ENCODE measurements at places on chromosomes 7 and 10. TPM values are rescaled to one million over a fixed set of nuclear protein-coding genes. Genes with fewer than 3 reads are reported as not detected.
A peak's percentile ranks its signal among the peaks of the same experiment; 100 is the strongest.

Gene EGFR
- total RNA-seq: 22.0 TPM

Gene CH25H
- 0.22 TPM for total RNA-seq

Gene SCIN
- 0.27 TPM for total RNA-seq

Gene ANKRD61
- 0.18 TPM for total RNA-seq

- DNase-seq: peak; percentile 36
Observed at GRCh38 chr7:16644636-16645592, 640 bp downstream of the ANKMY2 start.

GRCh38 chr10:91022924-91023699 lies 102.2 kb upstream of the ANKRD1 start:
- no peak for DNase-seq

- DNase-seq: no peak
Observed at GRCh38 chr10:122650331-122650730, 49.3 kb downstream of the C10orf120 start.

DNA sequence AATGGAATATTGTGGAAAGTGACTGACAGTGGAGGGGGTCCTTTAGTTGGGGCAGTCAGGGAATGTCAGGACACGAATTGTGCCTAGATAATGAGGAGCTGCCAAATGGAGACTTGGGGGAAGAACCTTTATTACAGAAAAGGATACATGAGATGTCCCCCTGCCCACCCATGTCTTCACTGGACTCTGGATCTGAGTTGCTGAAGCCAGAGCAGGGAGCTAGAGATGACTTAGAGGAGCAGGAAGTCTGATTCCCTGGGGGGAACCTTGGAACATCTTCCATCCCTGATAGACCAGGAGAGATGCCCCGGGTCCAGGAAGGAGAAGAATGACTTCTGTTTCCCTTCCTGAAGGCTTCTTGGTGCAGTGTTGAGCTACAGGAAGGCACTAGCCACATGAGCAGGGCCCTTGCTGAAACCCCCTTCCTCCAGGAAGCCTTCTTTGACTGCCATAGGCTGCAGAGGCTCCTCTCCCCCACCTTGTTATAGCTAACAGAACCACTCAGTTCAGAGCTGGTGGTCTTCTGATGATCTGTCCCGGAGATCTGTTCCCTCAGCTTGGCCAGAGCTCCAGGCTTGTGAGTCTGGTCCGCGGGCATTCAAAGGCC lies 747 bp upstream of the NEURL1 start:
- DNase-seq: no peak

DNA sequence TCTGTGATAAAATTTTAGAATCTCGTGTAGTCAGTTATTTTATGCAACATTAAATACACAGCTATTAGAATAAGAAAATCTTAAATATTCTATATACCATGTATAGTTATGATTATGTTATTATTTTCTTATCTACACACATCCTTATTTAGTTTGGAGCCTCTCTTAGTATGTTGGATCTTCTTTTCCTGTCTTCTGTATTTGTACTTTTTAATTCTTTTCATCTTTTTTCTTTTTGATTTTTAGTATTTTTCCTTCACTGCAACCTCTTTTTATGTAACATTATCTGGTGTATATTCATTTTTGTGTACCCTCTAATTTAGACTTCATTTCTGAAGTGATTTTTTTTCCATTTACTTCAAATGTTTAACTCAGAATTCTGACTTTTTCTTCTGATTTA lies 48.9 kb downstream of the ZMYND11 start:
- no peak for DNase-seq

GRCh38 chr10:62186999-62187675 lies 81.5 kb downstream of the RTKN2 start:
- DNase-seq: peak; percentile 65

GRCh38 chr10:26485150-26485941 lies 47.2 kb downstream of the APBB1IP start:
- DNase-seq: peak; percentile 79

DNA sequence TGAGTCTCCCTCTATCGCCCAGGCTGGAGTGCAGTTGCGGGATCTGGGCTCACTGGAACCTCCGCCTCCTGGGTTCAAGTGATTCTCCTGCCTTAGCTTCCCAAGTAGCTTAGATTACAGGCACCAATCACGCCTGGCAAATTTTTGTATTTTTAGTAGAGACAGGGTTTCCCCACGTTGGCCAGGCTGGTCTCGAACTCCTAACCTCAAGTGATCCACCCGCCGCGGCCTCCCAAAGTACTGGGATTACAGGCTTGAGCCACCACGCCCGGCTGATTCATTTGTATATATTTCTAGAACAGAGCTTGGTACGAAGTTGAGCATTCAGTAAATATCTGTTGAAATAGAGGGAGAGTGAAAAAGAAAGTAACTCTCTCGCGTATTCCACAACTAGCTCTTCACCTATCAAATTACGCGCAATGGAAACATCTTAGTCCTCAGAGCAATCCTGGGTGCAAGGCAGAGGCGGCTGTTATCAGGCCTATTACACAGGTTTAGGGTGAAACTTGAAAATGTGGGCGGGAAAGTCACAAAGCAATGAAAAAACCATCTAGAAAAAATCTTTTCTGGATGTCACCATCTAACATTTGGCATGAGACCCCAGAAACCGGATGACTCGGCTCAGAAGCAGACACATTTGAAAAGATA lies 707 bp upstream of the GHITM start:
- DNase-seq: no peak

GRCh38 chr10:103397191-103397825 lies 882 bp downstream of the PDCD11 start:
- DNase-seq: no peak

Measured in astrocyte (in vitro differentiated cells and primary cell).